ENCODE measurements at places on chromosomes 4 and X.

DNA sequence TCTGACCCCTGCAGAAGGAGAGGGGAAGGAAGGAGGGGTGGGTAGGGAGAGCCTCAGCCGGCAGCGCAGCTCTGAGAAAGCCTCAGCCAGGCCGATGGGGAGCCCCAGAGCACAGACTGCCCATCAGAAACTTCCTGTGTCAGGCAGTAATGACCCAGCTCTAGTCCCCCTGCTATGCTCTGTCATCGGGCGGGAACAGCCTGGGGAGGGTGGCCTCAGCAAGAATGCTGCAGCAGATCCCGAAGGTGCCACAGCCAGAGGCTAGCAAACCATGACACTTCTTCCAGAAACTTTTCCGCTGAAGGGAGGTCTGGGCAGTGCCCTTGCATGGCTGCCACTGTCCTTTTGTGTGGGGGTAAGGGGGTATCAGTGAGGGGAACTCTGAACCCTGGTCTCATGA lies 279.0 kb downstream of the BCOR start:
- DNase-seq: no peak

DNA sequence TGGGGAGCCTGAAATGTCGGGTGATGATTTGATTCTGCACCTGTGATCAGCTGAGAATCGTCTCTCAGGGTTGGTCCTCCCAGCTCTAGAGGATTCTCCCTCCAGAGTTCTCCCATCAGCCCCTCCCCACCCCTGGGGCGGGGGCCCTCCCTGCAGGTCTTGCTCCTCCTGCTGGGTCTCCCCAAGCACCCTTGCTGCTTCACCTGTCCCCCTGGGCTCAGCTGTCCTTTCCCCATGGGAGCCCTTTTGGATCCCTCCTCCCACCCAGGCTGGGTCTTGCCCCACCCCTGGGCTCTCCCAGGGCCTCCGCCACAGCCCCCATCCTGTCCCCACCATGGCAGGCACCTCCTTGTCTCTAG lies 22.2 kb downstream of the PSAPL1 start:
- no peak for DNase-seq

DNA sequence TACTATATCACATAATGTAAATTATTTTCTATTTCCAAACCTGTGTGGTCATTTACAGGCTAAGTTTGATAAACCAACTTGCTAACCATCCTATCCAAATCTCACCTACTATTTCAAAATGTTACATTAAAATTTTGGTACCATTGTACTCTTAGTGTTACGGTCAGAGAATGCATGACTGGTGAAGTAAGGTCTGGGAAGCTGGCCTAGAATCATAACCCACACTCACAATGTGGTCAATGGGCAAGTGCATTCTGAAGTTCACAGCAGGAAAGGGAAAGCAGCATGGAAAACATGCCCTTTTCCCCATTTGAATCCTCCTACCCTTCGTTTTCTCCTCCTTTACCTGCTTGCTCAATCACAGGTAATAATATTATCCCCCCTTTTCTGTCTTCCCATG lies 54.4 kb downstream of the PPP3CA start:
- no peak for DNase-seq

GRCh38 chrX:34653811-34654210 lies 3.3 kb downstream of the TMEM47 start:
- no peak for DNase-seq

DNA sequence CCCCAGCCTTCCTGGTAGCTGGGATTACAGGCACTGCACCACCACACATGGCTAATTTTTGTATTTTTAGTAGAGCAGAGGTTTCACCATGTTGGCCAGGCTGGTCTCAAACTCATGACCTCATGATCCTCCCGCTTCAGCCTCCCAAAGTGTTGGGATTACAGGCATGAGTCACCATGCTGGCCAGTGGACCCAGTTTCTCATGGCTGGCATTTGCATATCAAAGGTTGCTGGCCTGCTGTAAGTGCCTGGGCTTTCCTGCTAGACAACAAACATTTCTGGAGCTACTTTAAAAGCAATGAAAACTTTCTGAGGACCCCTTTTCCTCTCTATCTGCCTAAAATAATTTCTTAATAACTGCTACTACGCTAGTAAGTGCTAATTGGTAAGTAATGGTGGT lies 228.2 kb downstream of the PCDH10 start:
- no peak for DNase-seq

- no peak for DNase-seq
Observed at GRCh38 chr4:37446016-37446415, 201.5 kb downstream of the NWD2 start.

GRCh38 chr4:141524116-141524515 lies 112.3 kb upstream of the IL15 start:
- no peak for DNase-seq

- DNase-seq: no peak
Observed at GRCh38 chr4:80471756-80472155, 136.2 kb downstream of the CFAP299 start.

DNA sequence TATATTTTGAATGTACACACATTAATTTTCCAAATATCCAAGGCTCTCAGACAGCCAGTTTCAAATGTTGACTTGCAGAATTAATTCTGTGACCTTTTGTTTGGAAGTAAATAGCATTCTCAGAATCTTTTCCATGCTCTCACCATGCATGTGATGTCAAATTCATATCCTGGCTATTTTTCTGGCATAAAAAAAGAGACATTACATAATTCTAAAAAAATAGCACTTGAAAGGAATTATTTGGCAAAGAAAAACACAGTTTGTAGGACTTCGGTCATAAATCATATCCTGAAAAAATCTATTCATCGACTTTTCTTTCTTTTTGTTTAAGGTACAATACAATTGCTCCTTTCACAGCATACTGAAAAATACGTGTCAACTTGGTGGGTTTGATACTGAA lies 111.2 kb downstream of the GLRA3 start:
- DNase-seq: no peak

DNA sequence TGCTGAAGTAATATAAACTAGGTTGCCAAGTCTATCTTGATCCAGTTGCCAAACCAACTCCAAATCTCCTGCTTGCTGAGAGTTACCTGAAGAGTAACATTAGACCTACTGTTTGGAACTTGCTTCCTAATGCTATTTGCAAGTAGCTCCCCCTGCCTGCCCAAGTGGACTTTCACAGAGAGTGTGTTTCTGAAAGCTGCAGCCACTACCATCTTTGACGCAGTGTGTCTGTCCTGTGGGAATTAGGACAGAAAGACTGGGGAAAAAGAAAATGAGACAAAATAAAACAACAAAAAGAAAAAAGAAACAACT lies 195.0 kb upstream of the HS3ST1 start:
- no peak for DNase-seq

GRCh38 chr4:170497689-170498088 lies 407.9 kb upstream of the AADAT start:
- no peak for DNase-seq

GRCh38 chrX:21632027-21632426 lies 26.1 kb downstream of the KLHL34 start:
- no peak for DNase-seq

DNA sequence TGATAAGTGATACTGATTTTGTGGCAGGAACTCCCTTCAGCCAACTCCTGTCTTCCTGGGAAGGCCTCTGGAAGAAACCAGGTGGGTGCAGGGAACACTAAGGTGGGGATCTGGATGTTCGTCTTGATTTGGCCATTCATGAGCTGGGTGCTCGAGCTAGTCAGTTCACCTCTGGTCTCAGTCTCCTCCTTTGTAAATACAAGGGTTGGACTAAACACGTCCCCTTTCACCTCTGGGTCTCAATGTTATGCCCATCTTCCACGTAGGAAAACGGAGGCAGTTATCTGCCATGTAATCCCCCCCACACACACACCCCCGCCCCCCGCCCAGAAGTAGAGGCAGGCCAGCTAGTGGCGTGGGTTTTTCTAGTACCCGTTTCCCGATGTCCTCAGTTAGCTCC lies 4.1 kb upstream of the RS1 start:
- no peak for DNase-seq

DNA sequence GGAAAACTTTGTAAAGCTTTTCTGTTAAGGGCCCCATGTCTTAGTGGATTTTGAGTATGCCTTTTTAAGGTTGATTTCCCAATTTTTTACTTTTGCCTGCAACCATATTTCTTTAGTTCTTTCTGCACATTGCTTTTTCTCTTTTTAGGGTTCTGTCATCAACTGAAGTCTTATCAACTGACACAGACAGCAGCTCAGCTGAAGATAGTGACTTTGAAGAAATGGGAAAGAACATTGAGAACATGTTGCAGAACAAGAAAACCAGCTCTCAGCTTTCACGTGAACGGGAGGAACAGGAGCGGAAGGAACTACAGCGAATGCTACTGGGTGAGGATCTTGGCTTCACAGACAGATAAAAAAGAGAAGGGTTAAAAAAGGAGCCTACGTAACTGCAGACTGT lies 27.8 kb downstream of the TAF1 start:
- DNase-seq: no peak

- DNase-seq: no peak
Observed at GRCh38 chrX:68697465-68698125, 50.1 kb downstream of the STARD8 start.

GRCh38 chr4:166675411-166675810 lies 558.9 kb downstream of the SPOCK3 start:
- DNase-seq: no peak

DNA sequence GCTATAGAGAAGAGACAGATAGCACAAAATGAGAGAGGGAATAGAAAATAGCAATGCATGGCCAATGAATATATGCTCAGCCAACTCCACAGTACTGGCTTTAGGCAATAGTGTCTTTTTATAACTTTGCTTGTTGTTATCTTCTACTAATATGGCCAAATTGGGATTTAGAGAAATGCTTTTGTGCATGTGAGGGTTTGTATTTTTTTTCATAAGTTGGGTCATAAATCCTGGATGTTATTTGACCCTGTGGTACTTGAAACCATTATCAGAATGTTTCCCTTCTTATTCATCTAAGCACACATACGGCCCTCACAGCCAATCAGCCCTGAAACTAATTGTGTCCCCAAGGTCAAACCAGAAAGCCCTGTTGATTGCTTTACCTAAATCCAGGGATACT lies 35.2 kb upstream of the LPAR4 start:
- no peak for DNase-seq

DNA sequence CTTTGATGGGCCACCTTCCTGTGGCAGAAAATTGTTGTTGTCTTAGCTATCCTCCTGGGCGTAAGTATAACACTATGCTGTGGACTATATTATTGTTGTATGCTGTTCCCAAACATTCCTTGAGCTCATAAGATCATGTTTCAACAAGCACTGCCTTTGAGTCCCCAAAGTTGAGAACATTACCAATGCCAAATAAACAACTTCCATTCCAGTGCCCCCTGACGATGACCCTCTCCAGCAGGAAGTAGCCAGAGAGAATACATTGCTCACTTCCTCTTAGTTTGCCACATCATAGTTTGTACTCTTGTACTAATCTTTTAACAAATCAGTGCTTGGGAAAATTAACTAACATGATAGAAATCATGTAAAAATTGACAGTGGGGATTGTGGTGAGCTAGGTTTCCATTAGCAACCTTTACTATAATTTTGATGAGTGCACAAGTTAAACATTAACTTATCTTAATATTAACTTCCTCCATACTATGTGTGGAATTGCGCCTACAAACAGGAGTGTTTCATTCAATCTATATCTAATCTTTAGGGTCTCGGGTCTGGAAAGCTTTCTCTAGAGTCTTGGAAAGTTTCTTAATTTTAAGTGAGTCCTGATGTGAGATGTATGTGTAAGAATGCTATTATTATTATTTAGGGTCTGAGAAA lies 20.3 kb upstream of the DHX15 start:
- DNase-seq: no peak
